ENCODE measurements at places on chromosomes 12 and 14.

DNA sequence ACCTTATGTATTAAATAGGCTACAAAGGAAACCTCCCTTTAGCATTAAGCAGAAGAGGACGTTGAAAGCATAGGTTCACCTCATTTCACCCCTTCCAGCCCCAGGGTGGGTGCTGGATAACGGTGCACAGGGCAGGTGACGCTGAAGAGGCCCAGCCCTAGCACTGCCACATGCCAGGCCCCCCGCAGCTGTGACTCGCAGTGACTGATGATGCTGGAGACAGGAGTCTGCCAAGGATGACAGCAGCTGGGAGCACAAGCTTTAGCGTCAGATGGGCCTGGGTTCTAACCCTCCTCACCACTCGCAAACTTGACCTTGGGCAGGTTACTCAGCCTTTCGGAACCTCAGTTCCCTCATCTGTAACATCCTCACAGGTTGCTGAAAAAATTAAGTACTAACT lies 76.7 kb downstream of the TBK1 start:
- no peak for DNase-seq

GRCh38 chr12:65895759-65896656 lies 71.7 kb downstream of the HMGA2 start:
- DNase-seq = no peak

- no peak for DNase-seq
Observed at GRCh38 chr12:105252901-105253300, 16.9 kb upstream of the APPL2 start.

DNA sequence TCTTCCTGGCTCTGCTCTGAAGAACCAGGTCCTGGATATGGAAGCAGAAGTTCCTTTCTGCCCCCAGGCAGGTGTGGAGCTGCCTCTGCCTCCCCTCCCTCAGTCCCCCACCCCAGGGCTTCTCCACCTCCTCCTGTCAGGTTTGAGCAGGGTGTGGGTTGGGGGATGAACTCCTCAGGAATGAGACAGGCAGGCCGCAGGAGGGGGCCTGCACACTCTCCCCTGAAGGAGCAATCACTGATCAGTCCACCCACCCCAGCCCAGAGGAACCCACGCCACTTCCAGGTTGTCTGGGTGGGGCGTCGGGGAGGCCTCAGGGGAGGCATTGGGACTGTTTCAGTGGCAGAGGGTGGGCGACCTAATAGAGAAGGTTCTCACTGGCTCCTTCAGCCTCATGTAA lies 26.6 kb downstream of the FAIM2 start:
- no peak for DNase-seq

GRCh38 chr14:79686196-79686595 lies 525.1 kb downstream of the DIO2 start:
- DNase-seq = no peak

DNA sequence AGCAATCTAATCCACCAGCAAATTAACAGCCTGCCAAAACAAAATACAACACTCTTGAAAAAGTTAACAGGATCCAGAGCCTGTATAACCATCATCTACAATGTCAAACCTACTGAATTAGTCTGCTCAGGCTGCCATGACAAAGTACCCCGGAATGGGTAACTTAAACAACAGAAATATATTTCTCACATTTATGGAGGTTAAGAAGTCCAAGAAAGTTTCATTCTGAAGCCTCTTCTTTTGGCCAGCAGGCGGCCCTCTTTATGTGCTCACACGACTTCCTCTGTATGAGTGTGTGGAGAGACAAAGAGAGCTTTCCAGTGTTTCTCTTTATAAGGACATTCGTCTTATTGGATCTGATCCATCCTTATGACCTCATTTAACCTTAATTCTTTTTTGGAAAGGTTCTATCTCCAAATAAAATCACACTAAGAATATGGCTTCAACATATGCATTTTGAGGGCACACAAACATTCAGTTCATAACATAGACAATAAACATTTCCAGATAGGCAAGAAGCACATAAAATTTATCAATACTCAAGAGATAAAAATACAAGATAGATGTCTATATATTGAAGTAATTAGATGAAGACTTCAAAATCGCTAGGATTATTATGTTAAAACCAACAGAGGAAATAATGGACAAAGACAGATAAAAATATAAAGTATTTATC lies 5.9 kb upstream of the RERG start:
- no peak for DNase-seq

- DNase-seq = no peak
Observed at GRCh38 chr12:67154901-67155300, 114.3 kb upstream of the CAND1 start.

Measured in hypothalamus (tissue), 51 donors.